Esophagus muscularis mucosa (tissue), 4 donors: ENCODE measurements at places on chromosomes 7 and 10. TPM values are rescaled to one million over a fixed set of nuclear protein-coding genes. Genes with fewer than 3 reads are reported as not detected.

DNA sequence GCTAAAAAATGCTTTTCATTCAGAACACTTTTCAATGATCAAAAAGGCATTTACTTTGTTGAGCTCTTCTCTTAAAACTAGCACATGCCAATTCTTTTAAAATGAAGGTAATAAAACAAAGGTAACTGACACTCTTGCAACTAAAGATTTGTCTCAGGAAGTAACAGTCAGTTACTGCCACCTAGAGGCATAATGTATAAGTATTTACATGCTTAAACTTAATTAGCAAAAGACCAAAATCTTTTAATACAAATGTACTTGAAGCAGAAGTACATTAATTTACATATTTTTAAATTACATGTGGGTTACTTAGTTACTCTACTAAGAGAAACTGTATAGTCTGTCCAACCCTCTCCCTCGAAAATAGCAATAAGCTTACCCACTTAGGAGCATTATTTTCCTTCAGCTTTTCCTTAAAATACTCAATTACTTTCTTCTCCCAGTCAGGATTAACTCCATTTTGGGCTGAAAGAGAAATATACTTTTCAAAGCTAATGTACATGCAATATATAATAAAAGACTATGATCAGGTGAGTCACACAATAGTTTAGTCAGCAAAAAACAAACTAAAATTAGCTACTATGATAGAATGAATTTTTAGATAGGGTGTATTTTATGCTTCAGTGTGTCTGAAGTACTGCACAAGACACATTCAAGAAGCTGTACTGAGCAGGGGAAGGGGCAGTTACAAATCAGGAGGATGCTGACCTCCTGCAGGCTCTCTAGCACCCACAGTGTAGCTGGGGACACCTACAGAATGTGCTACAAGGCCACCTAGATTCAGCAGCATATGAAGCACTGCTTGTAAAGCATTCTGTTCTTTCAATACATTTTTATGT, 13.0 kb downstream of the MCMBP start:
- DNase-seq = no peak

GRCh38 chr10:114526126-114526503, 121.8 kb upstream of the AFAP1L2 start:
- DNase-seq = no peak

DNA sequence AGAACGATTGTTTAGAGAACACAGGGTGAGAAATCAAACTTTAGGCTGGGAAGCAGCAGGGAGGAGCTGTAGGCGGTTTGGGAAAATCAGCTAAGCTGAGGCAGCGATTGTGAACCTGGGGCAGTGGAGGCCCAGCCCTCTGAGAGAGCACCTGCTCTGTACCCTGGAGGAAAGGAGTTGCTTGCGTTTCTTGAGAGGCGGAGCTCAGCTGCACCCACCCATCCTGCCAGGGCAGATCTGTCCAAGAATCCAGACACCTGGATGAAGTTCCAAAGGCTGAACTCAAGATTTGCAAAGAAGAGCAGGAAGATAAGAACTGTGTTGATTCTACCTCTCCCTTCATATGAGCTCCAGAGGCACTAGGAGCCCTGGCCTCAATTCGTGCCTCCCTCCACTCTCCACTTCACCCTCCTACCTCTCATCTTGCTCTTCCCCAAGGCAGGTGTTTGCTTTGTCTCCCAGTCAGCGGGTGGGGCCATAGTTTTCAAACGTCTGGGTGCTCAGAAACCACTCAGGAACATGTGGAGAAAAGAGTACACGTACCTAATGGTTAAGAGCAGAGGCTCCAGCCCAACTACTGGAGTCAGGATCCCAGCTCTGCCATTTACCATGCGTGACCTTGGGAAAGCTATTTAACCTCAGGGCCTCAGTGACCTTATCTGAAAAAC, 21.5 kb upstream of the TMEM213 start:
- no peak for DNase-seq

- DNase-seq = no peak
Observed at GRCh38 chr10:5963071-5963470, 14.3 kb downstream of the IL15RA start.

GRCh38 chr10:77188521-77188920, 449.1 kb downstream of the KCNMA1 start:
- no peak for DNase-seq

DNA sequence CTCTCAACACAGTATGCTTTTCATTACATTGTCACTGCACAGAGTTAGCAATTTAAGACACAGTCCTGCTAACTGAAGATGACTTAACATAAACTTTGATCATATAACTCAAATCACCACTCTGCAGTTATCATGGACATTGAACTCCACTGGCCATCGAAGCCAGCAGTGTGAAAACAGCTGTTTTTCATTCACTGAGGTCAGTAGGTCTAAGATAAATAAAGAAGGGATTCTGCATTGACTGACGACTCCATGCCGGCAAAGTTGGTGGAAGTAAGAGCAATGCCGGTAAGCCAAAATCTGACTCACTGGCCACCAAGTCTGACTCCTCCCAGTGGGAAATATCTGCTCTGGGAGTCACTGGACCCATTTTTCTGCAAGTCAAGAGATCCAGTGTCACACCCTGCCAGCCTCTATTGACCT, 449.9 kb upstream of the ANKRD30A start:
- no peak for DNase-seq

- no peak for DNase-seq
Observed at GRCh38 chr10:130485958-130486895, 350.0 kb downstream of the GLRX3 start.

DNA sequence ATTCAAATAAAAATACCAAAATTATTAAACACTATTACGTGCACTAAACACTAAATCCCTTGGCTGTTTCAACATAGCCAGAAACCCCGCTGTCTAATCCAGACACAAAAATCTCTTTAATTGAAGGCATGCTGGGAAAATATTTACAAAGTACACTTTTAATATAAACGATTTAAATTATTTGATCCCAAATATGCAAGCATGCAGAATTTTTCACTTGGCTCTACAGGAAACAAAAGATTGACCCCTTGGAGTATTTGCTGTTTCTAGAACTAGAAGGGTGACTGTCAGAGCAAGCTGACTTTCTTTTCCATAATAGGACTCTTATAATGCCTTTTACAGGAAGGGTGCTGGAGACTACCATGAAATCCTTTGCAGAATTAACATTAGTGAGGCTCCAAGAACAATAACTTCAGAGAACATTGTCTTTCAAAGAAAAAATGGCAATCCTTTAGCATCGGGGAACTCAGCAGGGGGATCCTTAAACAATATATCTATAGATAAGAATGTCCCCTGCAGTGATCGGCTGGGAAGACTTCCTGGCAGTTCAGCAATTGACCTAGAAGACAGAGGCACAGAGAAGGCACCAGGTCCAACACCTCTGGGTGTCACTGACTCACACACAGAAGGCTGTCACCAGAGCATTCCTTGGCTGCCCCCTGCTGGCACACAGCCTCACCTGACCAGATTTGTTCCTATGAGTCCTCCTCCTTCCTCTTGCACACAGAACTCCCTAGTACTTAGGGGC, 55.8 kb upstream of the MRLN start:
- no peak for DNase-seq

- DNase-seq = no peak
Observed at GRCh38 chr7:121271916-121272315, 56.9 kb upstream of the WNT16 start.

DNA sequence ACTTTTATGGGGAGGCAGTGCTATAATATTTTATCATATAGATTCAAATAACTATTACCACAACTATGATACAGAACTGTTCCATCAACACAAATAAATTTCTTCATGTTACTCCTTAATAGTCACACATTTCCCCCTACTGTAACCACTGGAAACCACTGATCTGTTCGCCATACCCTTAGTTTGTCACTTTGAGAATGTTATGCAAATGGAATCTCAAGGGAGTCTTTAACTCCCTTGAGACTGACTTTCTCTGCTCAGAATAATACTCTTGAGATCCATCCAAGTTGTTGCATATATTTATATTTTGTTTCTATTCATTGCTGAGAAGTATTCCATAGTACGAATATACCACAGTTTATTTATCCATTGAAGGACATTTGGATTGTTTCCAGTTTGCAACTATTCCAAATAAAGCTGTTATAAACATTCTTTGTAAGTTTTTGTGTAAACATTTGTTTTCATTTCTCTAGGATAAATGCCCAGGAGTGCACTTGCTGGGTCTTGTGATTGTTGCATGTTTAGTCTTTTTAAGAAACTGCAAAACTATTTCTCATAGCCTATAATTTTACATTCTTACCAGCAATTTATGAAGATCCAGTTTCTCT, 19.7 kb upstream of the PON2 start:
- DNase-seq = no peak

- no peak for DNase-seq
Observed at GRCh38 chr10:13352519-13352918, 4.4 kb upstream of the SEPHS1 start.

DNA sequence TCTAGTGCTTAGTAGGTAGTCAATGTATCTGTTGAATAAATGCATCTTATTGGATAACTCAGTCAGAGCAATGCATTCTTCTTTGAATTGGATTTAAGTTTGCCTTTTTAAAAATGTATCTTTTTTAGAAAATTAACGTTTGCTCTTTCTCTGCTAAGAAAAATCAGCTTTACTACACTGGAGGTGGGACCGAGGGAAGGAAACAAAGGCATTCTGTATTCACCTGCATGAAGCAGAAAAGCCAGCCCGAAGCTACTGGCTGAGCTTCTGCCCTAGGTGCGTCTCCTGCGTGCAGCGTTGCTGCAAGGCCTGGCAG, 22.2 kb upstream of the ITGB1 start:
- no peak for DNase-seq

DNA sequence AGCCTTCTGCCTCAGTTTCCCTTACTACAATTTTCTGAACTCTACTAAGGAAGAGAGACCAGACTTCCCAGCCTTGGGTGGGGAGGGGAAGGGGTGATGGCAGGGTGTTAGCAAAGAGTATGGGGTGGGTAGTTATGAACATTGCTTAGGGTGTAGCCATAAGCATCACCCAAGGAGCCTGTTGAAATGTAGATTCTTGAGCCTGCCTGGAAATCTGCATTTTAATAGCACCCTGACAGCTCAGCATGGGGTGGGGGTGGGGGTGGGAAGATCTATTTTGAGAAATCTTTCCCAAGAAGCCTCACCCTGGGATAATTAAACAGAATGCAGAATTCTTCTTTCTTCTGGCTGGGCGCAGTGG, 164.8 kb downstream of the NRF1 start:
- DNase-seq = no peak

SPDYE2 gene
- not detected for total RNA-seq

CYP3A5 gene
- 0.91 TPM for total RNA-seq

CYP3A7 gene
- total RNA-seq = not detected
